Activated T-helper 2 cell treated with anti-CD3 and anti-CD28 coated beads, Interferon-gamma antibody, Interleukin-2, Interleukin-4, amounts not matched to agents 10 μg/mL and 5 μg/mL and 100 μg/mL, durations not matched to agents 14 hours and 24 hours and 36 hours (primary cell): ENCODE measurements at places on chromosomes 2 and 18. TPM values are rescaled to one million over a fixed set of nuclear protein-coding genes. Genes with fewer than 3 reads are reported as not detected.

DNA sequence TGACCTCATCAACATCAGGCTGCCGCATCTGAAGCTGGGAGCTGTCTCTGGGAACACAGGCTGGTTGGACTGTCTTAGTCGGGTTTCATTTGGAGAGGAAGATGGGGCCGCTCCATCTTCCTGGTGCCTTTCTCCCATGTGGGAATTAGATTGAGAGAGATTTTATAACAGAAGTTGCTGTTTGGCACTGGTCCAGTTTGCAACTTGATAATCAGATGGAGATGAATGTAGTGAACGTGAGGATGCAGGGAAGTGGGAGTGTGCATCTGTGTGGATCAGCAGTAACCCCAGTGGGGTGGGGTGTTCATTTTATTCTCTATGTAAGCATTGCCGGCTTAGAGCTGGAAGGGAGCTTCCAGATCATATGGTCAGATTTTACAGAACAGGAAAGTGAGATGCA is 250.9 kb downstream of the DCDC2C start:
- no peaks in the 10 kb centered on the region for H3K36me3 ChIP-seq
- H3K4me1 ChIP-seq: no peaks in the 10 kb centered on the region
- no peak for DNase-seq
- no peak overlapping the region for H3K27ac ChIP-seq
- no peaks in the 10 kb centered on the region for H3K27me3 ChIP-seq

DNA sequence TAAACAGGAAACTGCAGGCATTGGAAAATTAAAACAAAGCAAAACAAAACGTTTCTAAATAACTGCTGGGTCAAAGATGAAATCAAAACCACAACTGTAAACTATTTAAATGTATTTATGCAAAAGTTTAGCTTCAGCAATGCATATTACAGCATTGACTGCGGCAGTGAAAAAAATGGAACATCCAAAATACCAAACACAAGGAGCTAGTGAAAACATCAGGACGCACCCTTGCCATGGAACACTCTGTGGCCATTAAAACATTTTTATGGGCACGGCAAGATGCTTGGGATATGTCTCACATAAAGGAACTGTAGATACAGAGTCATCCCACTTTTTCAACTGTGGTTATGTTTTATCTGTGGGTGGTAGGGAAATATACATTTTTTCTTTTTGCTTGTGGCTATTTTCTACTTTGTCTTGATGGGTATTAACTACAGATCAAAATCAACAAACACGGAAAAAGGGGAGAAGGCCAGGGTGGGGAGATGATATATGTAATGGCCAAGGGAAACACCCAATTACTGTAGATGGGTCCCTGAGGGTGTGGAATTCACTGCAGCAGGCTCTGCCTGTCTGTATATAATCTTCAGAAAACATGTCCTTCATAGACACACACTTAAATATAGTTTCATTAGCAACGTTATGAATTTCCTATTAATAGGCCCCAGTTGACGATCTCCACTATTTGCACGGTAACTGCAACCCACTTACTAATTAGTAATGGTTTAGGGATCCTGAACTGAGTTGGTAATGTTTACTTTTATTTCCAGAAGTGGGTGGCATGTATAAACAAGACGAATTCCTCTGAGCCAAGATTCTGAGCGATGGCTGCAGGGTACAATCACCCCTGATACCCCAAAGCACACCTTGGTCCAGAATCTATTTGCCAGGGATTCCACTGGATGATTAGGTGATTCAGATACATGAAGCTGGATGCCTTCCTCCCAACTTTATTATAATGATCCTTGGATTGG is 110.5 kb downstream of the ACKR3 start:
- no peak overlapping the region for H3K27ac ChIP-seq
- no peak overlapping the region for H3K4me3 ChIP-seq
- peaks cover 3% of the 10 kb centered on the region for H3K27me3 ChIP-seq
- H3K4me1 ChIP-seq: no peaks in the 10 kb centered on the region
- DNase-seq: no peak

GRCh38 chr18:13909141-13909940 is 6.0 kb downstream of the MC2R start:
- H3K27ac ChIP-seq: no peak overlapping the region
- H3K27me3 ChIP-seq: no peaks in the 10 kb centered on the region
- H3K4me3 ChIP-seq: no peak overlapping the region
- no peak for DNase-seq

GRCh38 chr2:127525691-127526131 is 578 bp downstream of the IWS1 start:
- peaks cover 2% of the 10 kb centered on the region for H3K27me3 ChIP-seq
- DNase-seq: no peak
- H3K36me3 ChIP-seq: peaks cover 28% of the 10 kb centered on the region
- H3K4me1 ChIP-seq: peaks cover 22% of the 10 kb centered on the region

- H3K4me1 ChIP-seq: no peaks in the 10 kb centered on the region
- no peak overlapping the region for H3K4me3 ChIP-seq
- H3K27ac ChIP-seq: no peak overlapping the region
- no peaks in the 10 kb centered on the region for H3K36me3 ChIP-seq
- H3K27me3 ChIP-seq: peaks cover under 1% of the 10 kb centered on the region
- DNase-seq: no peak
Measured at GRCh38 chr18:22355598-22355997, 62.1 kb downstream of the CTAGE1 start.

DNA sequence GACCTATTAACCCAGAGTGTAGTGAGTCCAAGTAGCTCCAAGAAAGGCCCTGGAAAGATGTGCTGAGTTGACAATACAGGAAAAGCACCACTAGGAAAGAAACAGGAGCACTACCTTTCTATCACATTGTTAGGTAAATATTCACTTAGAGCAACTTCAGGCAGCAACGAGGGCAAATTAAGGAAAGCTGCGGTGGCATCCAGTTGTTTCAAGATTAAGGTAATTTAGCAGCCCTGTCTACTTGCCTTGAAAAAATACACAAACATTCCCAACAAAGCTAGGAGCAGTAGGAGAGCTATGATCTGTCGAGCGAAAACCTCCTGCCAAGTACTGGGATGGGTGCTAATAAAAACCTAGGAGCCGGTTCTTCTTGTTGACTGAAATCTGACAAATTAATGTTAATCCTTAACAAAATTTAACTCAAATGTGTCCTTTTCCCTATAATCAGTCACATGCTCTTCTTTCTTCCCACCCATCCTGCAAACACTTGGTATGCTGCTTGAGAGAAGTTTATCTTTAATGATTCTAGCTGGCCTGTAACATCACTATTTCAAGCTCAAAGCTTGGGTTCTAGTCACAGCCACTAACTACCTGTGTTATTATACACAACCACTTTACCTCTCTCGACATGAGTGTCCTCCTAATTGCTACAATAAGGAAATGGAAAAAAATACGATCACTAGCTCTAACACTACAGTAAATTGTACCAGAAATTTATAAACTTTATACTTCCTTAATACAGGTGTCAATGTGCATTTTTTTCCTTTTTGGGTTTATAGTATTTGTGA is 2.0 kb downstream of the ACAA2 start:
- no peak overlapping the region for H3K27ac ChIP-seq
- peaks cover 41% of the 10 kb centered on the region for H3K4me1 ChIP-seq
- H3K27me3 ChIP-seq: no peaks in the 10 kb centered on the region
- peaks cover 60% of the 10 kb centered on the region for H3K36me3 ChIP-seq

GRCh38 chr18:34909637-34910364 is 131.4 kb upstream of the MAPRE2 start:
- H3K27ac ChIP-seq: no peak overlapping the region
- H3K4me3 ChIP-seq: no peak overlapping the region
- no peak for DNase-seq
- H3K27me3 ChIP-seq: no peaks in the 10 kb centered on the region
- H3K4me1 ChIP-seq: no peaks in the 10 kb centered on the region

DNA sequence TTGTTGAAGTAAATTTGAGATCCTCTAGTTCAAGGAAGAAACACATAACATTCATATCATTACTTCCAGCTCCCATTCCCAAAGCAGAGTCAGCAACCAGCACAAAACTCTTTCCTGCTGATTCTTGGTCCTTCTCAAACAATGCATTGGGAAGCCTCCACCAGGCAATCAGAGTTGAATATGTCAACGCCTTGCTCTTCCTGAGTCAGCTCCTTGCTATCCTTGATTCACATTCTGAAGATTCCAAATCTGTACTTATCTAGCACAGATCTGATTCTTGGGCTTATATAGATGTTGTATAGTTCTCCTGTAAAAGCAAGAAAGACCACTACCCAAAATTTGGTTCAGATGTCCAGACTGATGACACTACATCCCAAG is 29.6 kb downstream of the CFAP210 start:
- H3K27me3 ChIP-seq: peaks cover 11% of the 10 kb centered on the region
- no peak for DNase-seq
- no peaks in the 10 kb centered on the region for H3K36me3 ChIP-seq
- no peak overlapping the region for H3K27ac ChIP-seq
- H3K4me3 ChIP-seq: no peak overlapping the region

DNA sequence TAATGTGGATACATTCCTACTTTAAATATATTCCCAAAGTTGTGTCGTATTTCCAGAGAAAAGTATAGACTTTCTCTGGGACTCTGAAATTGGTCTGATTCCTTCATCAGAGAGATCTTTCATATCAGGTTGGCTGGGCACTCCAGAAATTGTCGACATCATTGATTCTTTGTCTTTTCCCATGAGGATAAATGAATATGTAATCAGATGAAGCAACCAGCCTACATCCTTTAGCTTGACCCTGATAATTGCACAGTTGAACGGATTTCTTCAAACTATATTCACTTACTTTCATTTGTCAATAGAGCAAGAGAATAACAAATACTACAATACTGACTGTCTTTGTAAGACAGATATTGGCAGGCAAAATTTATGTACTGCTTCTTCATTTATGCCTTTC is 680.2 kb upstream of the LRRTM4 start:
- no peaks in the 10 kb centered on the region for H3K36me3 ChIP-seq
- H3K4me1 ChIP-seq: no peaks in the 10 kb centered on the region
- DNase-seq: no peak
- H3K27ac ChIP-seq: no peak overlapping the region
- no peaks in the 10 kb centered on the region for H3K27me3 ChIP-seq

GRCh38 chr2:126774290-126774689 is 118.3 kb downstream of the GYPC start:
- H3K4me1 ChIP-seq: peaks cover 6% of the 10 kb centered on the region
- H3K36me3 ChIP-seq: no peaks in the 10 kb centered on the region
- H3K27me3 ChIP-seq: peaks cover 23% of the 10 kb centered on the region

- no peaks in the 10 kb centered on the region for H3K36me3 ChIP-seq
- H3K27ac ChIP-seq: no peak overlapping the region
- DNase-seq: no peak
- H3K4me3 ChIP-seq: no peak overlapping the region
Measured at GRCh38 chr2:120881981-120882788, 146.5 kb downstream of the GLI2 start.

DNA sequence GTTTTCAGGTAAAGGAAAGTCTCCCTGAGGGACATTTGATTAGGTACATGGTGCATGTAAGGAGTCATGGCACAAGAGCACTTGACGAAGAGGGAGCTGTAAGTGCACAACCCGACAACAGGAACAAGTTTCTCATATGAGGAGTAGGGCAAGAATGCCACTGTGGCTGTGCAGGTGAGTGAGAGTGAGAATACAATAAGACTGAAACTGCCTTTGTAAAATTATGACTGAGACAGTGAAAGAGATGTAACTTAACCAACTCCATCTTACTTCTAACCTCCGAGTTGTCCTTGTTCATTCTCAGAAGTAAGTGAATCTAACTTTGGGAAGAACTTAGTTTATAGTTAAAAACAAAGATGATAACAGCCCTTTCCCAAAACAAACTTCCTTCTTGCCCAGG is 1025.8 kb upstream of the CNTNAP5 start:
- no peaks in the 10 kb centered on the region for H3K36me3 ChIP-seq
- no peaks in the 10 kb centered on the region for H3K4me1 ChIP-seq
- no peak for DNase-seq
- no peaks in the 10 kb centered on the region for H3K27me3 ChIP-seq
- H3K27ac ChIP-seq: no peak overlapping the region

- H3K27ac ChIP-seq: no peak overlapping the region
- no peaks in the 10 kb centered on the region for H3K27me3 ChIP-seq
- no peaks in the 10 kb centered on the region for H3K4me1 ChIP-seq
Measured at GRCh38 chr2:1771626-1772280, 27.4 kb upstream of the PXDN start.

DNA sequence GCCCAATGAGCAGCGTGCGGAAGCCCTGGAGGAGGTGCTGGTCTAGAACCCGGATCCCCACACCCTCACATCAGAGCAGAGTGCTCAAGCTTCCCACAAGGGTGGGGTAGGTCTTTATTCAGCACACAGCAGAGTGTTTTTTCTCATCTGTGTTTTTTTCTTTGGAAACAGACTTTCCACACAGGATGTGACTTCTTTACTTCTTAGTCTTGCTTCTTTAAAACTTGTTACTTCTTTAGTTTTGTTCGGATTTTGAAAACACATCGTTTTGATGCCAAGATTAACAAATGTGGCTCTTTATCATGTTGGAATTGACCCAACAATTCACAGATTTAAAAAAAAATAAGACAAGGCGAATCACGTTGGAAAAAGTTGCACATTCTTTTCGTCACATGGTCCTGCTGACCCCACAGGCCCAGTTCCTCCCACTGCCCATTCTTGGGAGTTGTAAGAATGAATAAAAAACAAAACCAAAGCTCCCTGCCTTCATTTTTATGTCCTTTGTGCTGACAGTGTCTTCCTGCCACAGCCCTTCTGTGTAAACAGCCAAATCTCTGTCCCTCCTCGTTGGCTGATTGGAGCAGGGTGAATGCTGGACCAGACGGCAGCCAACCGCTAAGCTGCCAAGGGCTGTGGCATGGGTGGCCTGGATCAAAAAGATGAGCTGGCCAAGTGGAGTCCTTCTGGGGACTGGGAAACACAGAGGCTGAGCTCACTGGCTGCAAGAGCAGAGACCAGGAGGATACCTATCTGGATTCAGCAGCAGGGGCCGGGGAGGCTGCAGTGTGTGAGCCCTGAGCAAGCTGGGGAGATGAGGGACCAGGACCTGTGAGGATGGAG is 81.6 kb downstream of the TWIST2 start:
- H3K4me3 ChIP-seq: no peak overlapping the region
- DNase-seq: no peak
- no peaks in the 10 kb centered on the region for H3K36me3 ChIP-seq

DNA sequence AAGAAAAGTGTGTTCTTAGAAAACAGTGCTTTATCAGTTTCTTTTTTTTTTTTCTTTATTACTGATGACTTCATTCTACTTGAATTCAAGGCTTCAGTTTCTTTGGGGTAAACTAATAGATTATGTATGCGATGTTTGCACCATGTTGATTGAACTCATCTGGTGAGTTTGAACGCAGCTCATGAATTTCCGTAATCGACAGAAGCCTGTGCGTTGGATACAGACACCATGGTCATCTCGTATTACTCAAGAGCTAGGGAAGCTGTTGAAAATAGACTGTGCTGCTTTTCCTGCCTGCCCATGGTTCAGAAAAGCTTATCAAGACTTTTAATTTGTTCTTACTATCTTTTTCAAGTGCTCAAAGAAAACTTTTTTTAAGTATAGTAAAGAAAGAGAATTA is 185.5 kb upstream of the NRP2 start:
- no peaks in the 10 kb centered on the region for H3K4me1 ChIP-seq
- peaks cover 22% of the 10 kb centered on the region for H3K27me3 ChIP-seq
- H3K27ac ChIP-seq: no peak overlapping the region
- H3K4me3 ChIP-seq: no peak overlapping the region
- no peak for DNase-seq

GRCh38 chr2:138771534-138771933 is 8.7 kb downstream of the NXPH2 start:
- H3K27me3 ChIP-seq: peaks cover 2% of the 10 kb centered on the region
- no peak overlapping the region for H3K4me3 ChIP-seq
- no peak overlapping the region for H3K27ac ChIP-seq
- DNase-seq: no peak

- H3K27ac ChIP-seq: no peak overlapping the region
- H3K4me1 ChIP-seq: peaks cover 24% of the 10 kb centered on the region
- no peak overlapping the region for H3K4me3 ChIP-seq
- DNase-seq: no peak
- H3K36me3 ChIP-seq: peaks cover 9% of the 10 kb centered on the region
Measured at GRCh38 chr18:55265984-55266383, 306.7 kb upstream of the CCDC68 start.

Gene OTOS
- not detected in 2 replicates for total RNA-seq
